Stimulated activated naive B cell treated with anti-CD40 and anti-IgM and Interleukin-4, amounts not matched to agents 10 μg/mL and 1 μg/mL and 100 μg/mL, for 72 hours (primary cell): ENCODE measurements at places on chromosomes 12 and 14.

- DNase-seq = no peak
Observed at GRCh38 chr12:7161811-7162210, 27.7 kb upstream of the PEX5 start.

DNA sequence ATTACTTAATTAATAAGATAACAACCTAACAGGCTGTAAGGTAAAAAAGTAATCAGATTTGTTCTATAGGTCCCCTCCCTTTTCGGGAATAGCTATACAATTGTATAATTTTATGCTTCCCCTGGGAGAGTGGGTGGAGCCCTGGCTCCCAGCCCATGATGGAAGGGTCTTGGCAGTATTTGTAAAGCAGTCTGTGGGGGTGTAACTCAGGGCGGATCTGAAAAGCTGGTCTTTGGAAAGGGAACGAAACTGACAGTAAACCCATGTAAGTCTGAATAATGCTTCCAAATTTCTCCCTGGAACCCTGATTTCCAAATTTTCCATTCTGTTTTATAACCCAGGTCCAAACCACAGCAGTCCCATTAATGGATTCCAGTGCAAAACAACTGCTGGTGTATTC lies 110.4 kb downstream of the DAD1 start:
- DNase-seq = no peak

DNA sequence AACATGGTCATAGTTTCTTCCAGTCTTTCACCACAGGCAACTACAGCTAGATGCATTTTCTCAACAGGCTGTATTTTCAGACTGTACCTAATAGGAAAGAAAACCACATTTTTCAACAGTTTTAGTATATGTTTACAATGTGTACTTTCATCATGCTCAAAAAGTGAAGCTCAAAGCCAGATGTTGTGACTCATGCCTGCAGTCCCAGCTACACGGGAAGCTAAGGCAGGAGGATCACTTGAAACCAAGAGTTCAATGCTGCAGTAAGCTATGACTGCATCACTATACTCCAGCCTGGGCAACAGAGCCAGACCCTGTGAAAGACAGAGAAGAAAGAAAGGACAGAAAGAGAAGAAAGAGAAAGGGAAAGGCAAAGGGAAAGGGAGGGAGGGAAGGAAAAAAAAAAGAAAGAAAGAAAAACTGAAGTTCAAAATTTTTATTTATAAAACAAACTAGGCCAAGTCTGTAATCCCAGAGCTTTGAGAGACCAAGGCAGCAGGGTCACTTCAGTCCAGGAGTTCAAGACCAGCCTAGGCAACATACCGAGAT lies 25.5 kb downstream of the GXYLT1 start:
- no peak for DNase-seq

- DNase-seq = no peak
Observed at GRCh38 chr12:46546634-46547273, 174.2 kb upstream of the SLC38A2 start.

- DNase-seq = no peak
Observed at GRCh38 chr14:68143341-68143841, 323.8 kb downstream of the RAD51B start.

DNA sequence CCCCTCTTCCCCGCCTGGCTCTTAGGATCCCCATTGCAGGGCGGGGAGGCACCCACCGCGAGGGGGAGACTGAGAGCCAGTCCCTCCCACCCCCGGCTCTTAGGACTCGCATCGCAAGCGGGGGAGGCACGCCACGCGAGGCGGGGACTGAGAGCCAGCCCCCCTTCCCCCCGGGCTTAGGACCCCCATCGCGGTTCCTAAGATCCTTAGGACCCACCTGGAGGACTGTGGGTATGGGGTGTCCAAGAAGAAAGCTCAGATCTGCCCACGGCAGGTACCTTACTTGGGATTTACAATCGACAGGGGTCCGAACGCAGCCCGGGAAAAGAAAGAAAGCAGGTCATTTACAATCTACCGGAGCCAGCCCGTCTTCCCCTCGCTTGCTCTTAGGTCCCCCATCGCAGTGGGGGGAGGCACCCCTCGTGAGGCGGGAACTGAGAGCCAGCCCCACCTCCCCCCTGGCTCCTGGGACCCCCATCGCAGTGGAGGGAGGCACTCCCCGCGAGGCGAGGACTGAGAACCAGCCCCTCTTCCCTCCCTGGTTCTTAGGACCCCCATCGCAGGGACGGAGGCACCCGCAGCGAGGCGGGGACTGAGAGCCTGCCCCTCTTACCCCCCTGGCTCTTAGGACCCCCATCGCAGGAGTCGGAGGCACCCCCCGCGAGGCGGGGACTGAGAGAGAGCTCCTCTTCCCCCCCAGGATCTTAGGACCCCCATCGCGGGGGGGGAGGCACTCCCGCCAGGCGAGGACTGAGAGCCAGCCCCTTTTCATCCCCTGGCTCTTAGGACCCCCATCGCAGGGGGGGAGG lies 43.7 kb downstream of the DDX11 start:
- DNase-seq = peak; percentile 32

GRCh38 chr14:100740929-100741328 lies 14.2 kb downstream of the DLK1 start:
- no peak for DNase-seq

- DNase-seq = no peak
Observed at GRCh38 chr12:110931315-110931728, 10.9 kb upstream of the MYL2 start.

DNA sequence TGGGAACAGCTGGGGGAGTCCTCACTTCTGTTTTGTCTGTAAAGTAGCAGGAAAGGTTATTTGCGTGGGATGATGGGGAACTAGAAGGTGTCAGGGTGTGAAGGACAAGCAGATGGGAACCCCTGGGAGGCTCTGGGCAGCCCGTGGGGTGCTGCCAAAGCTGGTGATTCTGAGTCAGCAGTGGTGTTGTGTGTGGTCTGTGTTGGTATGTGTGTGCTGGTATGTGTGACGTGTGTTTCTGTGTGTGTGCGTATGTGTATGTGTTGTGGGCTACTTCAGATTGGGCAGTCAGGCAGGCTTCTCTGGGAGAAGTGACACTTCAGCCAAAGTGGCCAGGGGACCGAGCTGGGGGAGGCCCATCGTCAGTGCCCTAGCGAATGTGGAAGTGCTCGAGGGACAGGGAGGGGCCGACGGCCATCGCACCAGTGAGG lies 15.3 kb upstream of the BDKRB2 start:
- DNase-seq = peak; percentile 36

- no peak for DNase-seq
Observed at GRCh38 chr14:103846543-103847450, 578 bp downstream of the PPP1R13B start.

DNA sequence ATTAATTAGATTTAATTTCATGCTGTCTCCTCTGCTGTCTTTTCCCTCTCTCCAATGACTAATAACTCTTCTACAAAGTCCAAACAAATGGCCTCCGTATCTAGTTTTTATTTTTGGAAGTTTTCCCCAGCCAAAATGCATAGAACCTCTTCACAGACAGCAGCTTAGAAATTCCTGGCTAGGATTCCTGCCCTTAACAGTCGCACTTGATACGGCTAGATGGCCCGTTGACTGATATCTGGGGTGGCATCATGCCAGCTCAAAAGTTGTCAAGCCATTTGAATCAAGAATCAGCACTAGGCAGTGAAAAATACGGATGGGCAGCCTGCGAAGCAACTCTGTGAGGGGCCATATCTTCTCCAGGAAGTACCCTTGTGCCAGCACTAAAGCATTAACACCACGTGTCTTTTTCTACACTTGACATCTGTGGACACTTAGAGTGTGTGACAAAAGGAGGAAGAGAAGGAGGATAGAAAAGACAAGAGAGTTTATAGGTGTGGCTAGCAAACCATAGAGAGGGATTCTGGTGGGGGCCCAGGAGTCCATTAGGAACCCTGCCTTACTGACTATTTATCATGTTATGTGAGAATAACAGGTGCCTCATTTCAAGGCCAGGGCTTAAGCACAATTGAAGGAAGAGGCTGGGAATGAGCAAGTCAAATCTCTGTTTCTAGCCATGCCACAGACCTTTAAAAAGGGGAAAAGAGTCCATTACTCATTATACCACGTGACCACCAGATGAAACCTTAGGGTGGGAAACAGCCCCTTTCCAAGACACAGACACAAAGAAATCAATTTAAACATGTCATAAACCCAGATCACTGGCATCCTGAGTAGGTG lies 39.2 kb upstream of the KRR1 start:
- no peak for DNase-seq

- DNase-seq = no peak
Observed at GRCh38 chr12:124040737-124041136, 67.7 kb downstream of the ZNF664 start.

GRCh38 chr14:86654558-86655184 lies 1124.7 kb downstream of the FLRT2 start:
- peak; percentile 11 for DNase-seq

GRCh38 chr12:121301876-121302275 lies 5.4 kb upstream of the CAMKK2 start:
- DNase-seq = no peak

DNA sequence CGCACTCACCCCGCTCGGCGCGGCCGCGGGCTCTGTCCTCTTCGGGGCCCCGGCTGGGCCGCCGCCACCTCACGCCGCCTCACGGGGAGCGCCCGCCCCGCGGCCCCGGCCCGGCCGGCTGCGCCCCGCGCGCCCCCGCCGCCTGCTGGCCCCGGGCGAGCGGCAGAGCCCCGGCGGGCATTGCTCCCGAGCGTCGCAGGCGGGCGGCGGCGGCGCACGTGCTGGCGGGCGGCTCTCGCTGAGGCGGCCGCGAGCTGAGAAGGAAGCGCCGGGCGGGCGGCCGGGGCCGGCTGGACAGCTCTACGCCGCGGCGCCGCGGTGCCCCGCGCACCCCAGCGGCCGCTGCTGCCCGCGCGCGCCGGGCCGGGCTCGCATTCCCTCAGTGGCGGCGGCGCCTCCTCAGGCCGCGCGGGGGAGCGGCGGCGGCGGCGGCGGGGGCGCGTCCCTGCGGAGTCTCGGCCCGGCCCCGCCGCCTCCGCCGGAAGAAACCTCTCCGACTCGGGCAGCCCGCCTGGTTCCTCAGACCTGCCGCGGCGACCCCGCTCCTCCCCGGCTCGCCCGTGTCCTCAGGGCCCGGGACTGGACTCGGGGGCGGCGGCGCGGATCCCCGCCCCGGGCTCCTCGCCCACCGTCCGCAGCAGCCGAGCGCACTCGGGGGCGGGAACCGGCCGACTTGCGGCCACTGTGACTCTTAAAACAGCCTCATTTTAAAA lies at the start of gene PITPNM2:
Gene PITPNM2, minus strand, starts transcription at position 347 of the 713 bp plus-strand sequence. CDS start 116,500 bp downstream, outside the sequence.
- DNase-seq = peak; percentile 31

GRCh38 chr14:74217672-74218448 lies 21.4 kb upstream of the VSX2 start:
- peak; percentile 56 for DNase-seq

GRCh38 chr12:49538510-49539403 lies at the start of gene KCNH3:
Gene KCNH3, plus strand, starts transcription at chr12:49539030. Its CDS starts 387 bp downstream, at chr12:49539417.
- DNase-seq = peak; percentile 56

DNA sequence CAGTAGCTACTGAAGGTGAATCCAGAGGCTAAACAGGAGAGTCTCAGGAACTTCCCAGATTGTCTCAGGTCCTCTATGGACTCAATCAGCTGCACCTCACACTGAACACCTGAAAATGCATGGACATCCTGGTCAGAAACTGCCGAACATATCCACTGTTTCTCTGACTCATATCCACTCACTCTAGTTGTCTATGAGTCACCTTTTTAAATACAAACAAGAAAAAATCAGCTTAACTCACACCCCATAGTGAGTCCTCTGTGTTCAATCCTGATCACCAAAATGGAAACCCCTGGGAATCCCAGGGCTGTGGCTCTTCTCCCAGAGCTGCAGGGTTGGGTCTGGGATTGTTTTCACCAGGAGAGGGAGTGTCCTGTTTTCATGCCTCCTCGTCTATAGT lies 556.7 kb downstream of the TMEM121 start:
- DNase-seq = no peak

GRCh38 chr14:105503296-105503640 lies 12.2 kb downstream of the TEDC1 start:
- no peak for DNase-seq

DNA sequence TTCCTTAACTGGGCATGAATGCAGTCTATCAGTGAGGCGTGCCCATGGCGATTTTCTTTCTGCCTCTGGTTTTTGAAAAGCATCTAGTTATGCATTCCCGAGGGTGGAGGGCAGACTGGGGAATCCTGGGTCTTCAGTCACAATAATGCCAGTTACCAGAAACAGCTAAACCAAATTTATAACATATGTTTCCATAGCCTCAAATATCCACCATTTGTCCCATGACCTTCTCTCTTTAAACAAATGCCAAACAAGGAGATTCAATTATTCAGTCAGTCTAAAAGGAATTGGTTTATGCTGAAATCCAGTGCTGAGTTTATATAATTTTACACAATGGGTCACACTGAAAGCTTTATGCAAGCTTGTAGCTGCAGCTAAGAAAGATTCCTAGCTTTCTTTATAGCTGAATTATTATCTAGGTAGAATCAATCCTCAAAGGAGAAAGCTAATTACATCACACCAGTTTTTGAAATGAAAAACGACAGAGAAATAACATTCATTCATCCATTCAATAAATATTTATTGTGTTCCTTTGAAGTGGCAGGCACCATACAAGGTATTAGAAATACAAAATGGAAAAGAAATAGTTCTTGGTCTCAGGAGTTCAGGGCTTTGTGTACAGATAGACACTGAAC lies 131.3 kb upstream of the RAP1B start:
- no peak for DNase-seq

GRCh38 chr14:69500736-69501135 lies 16.2 kb downstream of the PLEKHD1 start:
- DNase-seq = no peak

GRCh38 chr14:43539210-43539609 lies 967.9 kb downstream of the FSCB start:
- no peak for DNase-seq

DNA sequence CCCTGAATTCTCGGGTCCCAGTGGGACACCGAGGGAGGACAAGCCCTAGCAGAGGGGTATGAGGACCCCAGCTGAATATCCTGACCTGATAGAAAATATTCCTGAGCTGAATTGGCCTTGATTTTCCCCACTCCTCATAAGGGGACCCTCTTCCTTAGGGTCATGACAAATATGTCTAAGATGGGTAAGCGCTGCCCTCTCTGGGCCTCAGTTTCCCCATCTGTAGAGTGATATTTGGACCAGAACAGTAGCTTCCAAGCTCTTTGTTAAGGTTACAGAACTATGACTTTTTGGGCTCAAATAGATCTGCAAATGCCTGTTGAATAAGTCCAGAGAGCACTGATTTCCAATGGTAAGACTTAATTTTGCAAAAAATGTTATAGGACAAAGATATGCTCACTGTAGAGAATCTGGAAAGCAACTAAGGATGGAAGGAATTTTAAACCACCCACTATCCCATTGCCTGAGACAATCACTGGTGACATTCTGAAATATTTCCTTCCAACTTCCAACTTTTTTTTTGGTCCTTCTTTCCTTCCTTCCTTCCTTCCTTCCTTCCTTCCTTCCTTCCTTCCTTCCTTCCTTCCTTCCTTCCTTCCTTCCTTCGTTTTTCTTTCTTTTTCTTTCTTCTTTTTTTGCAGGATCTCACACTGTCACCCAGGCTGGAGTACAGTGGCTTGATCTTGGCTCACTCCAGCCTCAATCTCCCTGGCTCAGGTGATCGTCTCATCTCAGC lies 32.0 kb downstream of the MYL2 start:
- DNase-seq = no peak

DNA sequence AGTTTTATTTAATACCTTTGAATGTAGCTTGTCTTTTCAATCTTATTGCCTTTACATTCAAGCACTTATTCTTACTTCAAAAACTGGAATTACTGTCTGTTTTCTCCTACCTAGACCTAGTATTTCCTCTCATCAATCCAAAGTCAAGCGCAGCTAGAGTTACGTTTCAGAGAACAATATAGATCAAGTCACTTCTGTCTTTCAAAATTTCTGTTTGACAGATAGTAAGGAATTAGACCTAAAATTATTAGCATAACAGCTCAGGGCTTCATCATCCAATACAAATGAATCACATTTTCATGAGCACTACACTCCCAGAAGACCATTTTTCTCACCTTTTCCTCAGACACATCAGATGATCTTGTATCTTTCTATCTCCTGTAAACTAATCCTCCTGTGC lies 170.6 kb downstream of the CCDC59 start:
- DNase-seq = no peak

GRCh38 chr14:75191100-75191499 lies 14.7 kb upstream of the TMED10 start:
- no peak for DNase-seq
